Fibroblast of the aortic adventitia (primary cell): ENCODE measurements at places on chromosomes 6 and 20.

GRCh38 chr6:133834472-133835170 lies 54.3 kb upstream of the TCF21 start:
- DNase-seq: no peak

- DNase-seq: no peak
These were observed 195.3 kb downstream of the UTRN start for GRCh38 chr6:144480473-144480872.

- no peak for DNase-seq
These were observed 144.3 kb downstream of the PXDC1 start for GRCh38 chr6:3607171-3607570.

GRCh38 chr20:37927410-37928095 lies 24.6 kb downstream of the VSTM2L start:
- DNase-seq: no peak

- DNase-seq: no peak
These were observed 80.0 kb upstream of the ARG1 start for GRCh38 chr6:131492932-131493573.

DNA sequence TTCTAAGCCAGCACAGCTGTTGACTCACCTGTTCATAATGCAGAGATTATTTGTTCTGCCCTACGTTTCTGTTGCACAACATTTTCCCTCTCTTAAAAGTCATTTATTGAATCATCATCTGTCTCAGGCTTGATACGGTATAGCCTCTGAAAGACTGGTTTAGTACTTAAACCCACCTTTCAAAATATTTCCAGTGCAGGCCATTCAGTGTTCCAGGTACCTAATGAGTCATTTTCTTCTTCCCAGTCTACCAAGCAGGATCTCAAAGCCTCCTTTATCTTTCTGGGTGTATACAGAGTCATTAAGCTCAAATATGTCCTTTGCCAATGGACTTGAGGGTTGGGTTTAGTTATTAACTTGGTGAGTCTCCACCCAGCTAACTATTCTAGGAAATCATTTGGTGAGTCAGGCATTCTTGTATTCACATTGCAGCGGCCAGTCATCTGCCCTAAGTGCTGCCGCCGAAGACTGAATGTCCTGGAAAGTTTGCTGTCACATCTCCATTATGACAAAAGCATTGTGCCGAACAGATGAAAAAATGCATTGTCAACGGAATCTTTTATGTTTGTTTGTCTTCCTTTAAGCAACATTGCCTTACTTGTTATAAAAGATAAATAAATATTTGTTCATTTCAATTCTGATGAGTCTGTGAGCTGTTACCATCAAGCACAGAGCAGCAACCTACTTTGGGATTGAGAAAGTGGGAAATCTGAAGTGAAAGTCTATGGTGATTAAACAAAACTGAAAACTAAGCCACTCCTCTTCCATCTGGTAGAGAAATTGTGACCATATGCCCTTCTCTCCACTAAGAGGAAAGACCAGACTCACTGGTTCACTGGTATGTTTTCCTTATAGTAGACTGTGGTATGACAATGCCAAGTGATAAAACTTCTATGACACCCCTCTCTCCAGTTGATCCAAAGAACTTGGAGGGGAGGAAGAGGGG lies 14.3 kb upstream of the FAM135A start:
- DNase-seq: peak; percentile 27

DNA sequence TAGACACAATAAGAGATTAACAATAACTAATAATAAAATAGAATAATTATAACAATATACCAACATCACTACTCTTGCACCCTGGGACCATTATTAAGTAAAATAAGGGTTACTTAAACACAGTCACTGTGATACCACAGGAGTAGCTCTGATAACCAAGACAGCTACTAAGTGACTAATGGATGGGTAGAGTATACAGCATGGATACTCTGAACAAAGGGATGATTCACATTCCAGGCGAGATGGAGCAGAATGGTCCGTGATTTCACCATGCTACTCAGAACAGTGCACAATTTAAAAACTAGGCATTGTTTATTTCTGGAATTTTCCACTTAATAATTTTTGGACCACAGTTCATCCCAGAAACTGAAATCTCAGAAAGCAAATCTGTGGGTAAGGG lies 80.0 kb upstream of the FUT9 start:
- no peak for DNase-seq

DNA sequence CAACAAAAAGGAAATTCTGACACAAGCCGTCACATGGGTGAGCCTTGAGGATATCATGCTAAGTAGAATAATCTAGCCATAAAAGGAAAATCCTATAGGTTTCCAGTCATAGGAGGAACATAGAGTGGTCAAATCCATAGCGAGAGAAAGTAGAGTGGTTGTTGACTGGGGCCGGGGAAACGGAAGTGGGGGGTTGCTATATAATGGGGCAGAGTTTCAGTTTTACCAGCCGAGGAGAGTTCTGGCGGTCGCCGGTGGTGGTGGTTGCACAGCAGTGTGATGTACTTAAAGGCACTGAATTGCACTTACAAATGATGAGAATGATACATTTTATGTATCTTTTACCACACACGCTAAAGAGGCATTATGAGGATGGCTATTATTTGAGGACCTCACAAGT lies 4.9 kb downstream of the GPR31 start:
- DNase-seq: no peak

DNA sequence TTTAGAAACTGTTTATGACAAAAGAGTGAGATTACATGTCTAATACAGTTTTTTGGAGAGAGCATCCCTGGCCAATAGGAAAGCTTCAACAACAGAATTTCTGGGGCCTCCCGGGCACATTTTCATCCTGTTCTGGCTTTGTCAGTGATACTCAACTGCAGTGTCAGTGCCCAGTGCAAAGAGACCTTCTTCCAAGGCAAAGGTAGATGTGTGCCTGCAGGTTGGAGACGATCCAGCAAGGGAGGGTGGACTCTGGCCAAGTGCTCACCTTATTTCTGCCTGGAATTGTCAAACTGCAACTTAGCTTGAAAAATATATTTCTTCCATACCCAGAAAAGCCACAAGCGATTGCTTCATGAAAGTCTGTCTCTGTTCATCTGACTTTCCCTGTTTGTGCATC lies 211.6 kb upstream of the SNX9 start:
- DNase-seq: no peak

- DNase-seq: no peak
These were observed 1.6 kb downstream of the RAET1G start for GRCh38 chr6:149921361-149921760.

GRCh38 chr6:158868890-158869825 lies 50.0 kb upstream of the EZR start:
- DNase-seq: peak; percentile 54

GRCh38 chr6:131159578-131159977 lies 24.3 kb downstream of the AKAP7 start:
- DNase-seq: peak; percentile 51

DNA sequence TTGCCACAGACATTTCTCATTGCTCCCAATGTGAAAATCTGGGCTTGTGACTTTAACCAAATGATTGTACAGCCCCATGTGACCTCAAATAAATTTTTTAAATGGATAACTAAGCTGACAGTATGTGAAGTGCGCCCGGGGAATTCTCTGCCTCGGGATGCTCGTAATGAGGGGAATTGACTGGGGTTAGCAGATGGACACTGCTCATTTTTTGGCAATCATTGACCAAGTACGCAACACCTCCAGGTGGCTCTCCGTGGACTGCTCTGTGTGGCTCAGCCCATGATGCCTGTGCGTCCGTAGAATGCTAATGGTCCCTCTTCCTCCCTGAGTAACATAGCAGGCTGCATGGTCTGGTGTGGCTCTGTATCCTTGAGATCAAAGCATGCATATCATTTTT lies 42.4 kb downstream of the FARS2 start:
- no peak for DNase-seq

- DNase-seq: peak; percentile 63
These were observed 12.5 kb downstream of the ITPR3 start for GRCh38 chr6:33633462-33634158.

DNA sequence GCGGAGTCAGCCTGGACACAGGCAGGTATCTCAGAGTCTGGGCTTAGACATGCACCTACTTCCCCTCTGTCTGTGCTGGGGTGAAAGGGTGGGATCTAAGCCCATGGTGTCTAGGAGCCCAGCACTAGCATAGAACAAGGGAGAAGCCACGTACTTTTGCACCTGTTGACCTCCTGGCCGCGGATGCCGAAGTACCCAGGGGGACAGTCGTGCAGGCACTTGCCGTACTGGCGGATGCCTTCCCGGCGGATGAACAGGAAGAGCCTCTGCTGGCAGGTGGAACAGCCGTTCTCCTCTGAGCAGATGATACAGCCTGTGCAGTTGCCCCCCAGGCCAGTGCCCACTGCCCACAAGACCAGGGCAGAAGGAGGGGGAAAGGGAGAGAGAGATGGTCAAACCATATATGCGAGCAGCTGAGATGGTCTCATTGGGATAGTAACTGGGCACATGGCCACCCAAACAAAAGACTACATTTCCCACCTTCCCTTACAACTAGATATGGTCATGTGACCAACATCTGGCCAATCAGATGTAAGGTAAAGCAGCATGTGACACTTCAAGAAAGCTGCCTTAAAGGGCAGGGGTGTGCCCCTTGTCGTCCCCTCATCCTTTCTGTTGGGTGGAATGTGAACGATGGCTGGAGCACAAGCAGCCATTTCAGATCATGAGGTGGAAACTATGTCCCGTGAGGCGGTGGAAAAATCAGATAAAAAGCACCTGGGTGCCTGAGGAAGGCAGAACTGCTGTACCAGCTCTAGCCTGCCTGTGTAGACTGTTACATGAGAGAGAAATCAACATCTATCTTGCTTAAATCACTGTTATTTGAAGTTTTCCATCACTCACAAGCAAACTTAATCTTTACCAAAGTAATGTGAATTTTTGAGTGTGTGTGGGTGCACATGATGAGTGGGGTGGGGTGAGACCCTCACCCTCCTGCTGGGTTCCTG lies 34.0 kb downstream of the RSPO4 start:
- DNase-seq: peak; percentile 39

DNA sequence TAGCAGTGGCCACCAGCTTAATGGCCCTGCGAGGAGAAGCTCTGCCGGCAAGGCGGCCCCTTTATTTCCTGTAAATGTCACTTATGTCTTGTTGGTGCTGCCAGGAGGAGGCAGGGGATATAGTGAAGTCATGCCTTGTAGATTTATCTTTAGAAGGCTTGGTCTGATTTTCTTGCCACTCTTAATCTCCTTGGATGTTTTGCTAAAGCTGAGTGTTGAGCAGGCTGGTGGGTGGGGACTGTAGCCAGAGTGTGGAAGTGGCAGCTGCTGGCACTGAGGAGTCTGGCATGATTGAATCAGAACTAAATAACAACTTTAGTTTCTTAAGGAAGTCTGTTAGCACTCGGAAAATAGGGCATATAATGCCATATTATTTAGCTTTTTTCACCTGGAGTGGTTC lies 77.9 kb downstream of the PHF20 start:
- DNase-seq: no peak

- no peak for DNase-seq
These were observed 220.3 kb downstream of the NRN1 start for GRCh38 chr6:5786321-5786968.

- DNase-seq: peak; percentile 62
These were observed 255.4 kb downstream of the TBX18 start for GRCh38 chr6:84508981-84509380.
